Retinal pigment epithelial cell (primary cell): ENCODE measurements at places on chromosomes 1 and 21.

GRCh38 chr1:37186246-37186756 is 152.0 kb upstream of the GRIK3 start:
- DNase-seq, result no peak

DNA sequence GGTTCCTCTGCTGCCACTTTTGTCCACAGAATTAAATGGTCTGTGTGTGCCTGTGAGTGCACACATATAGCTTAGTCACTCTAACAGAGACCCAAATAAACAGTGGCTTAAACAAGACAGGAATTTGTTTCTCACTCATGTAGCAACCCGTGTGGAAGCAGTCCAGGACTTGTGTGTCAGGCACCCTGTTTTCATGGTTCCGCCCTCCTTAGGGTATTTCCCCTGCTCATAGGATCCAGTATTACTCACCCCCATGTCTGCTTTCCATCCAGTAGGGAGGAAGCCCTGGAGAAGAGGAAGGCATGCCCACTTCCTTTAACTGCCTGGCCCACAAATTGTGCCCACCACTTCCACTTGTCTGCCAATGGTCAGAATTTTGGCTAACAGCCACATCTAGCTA is 41.3 kb upstream of the TACSTD2 start:
- peak; percentile 91 for DNase-seq

DNA sequence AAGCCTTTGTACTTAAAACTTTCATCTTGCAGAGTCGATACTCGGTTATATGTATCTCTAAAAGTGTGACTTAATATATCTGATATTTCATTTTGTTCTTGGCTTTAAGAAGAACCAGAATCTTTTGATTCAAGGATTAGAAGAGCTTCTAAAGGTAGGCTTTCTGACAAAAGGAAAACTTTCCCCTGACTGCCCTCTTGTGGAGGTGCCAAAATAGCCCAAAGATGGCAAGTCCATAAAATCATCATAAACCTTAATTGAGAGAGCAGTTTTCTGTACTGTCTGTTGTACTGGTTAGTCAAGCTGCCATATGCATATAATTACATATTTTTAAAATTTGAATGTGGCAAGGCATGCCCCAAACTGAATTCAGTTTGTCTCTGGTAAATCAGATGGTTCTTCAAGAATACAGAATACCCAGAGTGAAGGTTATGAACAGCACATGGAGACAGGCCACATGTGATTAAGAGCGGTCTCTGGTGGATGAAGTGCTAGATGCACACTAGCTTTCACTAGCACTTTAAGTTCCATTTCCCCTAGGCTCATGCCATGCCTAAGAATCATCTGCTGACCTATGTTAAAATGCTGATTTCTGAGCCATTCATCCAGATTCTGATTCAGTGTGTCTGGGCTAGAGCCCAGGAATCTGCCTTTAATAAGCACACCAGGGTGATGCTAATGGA is 27.7 kb upstream of the ELAVL4 start:
- DNase-seq, result no peak

DNA sequence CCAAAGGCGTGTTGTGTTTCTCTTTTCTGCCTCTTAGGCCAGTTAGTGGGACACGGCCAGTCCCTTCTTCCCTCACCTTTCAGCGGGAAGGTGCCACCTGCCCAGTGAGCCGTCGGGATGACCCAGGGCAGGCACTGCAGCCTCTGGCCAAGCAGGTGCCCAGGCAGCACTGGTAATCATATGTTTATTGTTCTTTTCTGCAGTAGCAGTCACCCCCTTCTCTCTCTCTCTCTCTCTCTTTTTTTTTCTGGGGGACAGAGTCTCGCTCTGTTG is 38.2 kb downstream of the CRYAA start:
- no peak for DNase-seq

- DNase-seq, result peak; percentile 73
These were observed 7.7 kb downstream of the PADI1 start for GRCh38 chr1:17212487-17213121.

GRCh38 chr1:26608895-26609294 is 79.3 kb downstream of the RPS6KA1 start:
- no peak for DNase-seq

- no peak for DNase-seq
These were observed 213.4 kb downstream of the USP25 start for GRCh38 chr21:15943009-15943666.

DNA sequence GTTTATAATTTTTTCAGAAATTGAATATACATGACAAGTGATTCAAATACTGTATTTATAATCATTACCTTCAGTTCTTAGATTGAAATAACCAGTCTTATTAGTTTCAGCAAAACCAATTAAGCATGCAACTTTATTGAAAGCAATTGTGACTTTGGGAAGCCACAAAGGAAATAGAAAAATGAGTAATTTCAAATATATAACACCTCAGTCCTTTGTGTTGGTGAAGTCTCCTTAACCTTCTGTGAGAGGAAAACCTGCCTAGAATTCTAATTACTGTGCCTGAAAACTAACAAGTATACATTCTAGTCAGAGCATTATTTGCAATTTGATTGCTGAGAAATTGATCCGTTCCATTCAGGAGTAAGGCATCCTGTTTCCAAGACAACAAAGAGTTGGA is 95.8 kb downstream of the S1PR1 start:
- no peak for DNase-seq

DNA sequence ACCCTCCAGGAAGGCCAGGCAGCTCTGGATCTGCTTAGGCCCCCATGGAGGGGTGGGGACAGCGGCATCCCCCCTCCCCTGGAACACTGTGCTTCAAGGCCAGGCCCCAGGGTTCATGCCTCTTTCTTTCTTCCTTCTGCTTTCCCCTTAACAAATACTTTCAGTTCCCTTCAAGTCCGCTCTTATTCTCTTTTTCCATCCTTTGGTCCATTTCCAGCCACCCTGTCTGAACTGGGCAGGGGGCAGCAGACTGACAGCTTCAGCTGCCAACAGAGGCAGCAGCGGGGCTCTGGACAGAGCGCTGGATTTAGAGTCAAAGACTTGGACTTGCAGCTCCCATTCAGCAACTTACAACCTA is 1.1 kb upstream of the CD244 start:
- no peak for DNase-seq

DNA sequence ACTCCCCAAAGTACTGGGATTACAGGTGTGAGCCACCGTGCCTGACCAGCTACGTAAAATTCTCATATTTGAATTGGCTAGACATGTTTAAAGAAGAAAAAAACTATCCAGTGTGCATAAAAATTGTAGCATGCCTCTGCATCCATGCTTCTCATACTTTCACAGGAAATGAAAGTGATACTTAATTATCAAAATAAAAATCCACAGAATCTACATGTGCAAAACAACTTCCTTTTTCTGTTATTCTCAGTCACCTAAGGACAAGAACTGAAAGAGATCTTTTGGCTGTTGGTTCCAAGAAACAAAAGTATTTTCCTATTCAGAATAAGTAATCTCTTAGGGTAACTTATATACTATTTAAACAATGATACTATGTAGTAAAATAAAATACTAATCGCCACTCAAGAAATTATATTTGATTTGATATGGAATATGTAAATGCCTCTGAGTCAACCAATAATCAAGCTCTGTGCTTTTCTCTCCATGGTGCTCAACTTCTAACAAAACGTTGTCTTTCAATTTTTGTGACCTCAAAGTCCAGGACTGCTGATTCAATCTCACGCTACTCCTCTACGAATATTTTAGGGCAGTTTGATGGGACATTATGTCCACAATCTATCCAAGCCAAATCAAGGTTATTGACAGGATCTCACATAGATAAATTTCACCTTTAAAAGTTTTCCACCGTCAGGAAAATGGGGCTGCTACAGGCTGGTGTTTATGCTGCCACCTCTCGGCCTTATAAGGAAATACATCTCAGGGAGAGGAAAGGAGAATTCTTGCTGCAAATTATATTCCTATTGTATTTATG is 102.7 kb downstream of the ZNF281 start:
- no peak for DNase-seq

DNA sequence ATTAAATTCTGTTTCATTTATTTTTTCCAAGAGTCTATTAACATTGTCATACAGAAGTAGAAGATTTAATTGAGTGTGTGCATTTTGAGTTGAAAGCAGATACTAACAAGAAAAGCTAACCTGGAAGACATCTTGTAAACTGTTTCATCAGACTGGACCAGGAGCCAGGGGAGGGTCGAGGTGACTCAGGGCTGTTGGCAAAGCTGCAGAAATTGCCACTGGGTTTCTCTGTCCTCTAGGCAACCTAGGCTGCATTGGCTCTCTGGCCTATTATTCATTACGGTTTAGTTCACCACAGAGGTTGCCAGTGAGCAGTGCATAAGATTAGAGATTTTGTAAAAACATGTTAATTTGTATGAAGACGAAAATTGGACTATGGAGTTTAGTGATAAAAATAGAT is 27.5 kb downstream of the ERG start:
- DNase-seq, result no peak

- DNase-seq, result no peak
These were observed 51.3 kb upstream of the GFI1 start for GRCh38 chr1:92538048-92538412.

DNA sequence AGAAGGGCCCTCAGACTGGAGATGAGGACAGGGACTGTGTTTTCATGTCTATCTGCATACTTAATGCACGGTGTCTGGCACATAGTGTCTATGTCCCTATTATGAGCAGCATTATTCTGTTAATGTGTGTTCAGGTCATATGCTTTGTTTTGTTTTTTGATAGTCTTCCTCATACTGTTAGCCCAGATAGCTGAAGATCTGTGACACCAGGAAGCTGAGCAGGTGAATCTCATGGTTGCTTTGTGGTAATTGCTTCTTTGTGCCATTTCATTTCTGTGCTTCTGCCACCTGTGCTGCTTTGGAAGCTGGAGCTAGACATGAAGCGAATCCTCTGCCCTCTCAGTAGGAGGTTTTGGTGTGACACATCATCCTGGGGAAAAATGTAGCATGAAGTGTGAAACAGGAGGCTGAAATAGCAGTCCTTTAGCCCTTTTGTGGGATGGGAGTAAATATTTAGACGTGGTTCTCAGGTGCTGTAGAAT is 15.8 kb downstream of the SMAP2 start:
- DNase-seq, result no peak

- no peak for DNase-seq
These were observed 48.5 kb upstream of the ACOT11 start for GRCh38 chr1:54499360-54500106.

DNA sequence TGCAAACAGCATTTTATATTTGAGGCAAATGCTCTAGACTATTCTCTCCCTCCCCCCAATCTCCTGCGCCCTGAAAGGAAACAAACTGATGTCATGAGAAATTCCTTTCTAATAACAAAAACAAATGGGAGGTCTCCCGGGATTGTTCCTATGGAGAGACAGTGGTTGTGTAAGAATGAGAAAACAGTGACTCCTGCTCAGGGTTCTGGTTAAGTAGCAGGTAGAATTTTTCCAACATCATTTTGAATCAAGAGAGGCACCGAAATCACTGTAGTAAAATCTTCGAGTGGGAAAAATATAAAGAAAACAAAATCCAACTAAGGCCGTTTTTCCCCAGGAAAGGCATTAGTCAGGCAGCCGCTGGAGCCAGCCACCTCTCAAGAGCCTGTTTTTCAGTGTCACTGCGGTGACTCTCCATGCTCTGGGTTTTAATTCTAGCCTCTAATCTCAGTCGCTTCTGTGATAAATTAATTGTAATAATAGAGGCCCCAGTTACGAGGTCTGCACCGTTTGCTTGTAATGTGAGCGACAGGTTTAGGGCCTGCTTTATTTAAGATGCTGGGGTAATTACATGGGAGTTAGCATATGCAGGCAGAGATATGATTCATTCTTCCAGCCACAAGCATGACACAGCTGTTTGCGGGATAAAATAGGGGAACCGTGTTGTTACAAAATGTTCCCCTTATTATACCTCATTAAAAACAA is 80.3 kb downstream of the RNF220 start:
- DNase-seq, result no peak

DNA sequence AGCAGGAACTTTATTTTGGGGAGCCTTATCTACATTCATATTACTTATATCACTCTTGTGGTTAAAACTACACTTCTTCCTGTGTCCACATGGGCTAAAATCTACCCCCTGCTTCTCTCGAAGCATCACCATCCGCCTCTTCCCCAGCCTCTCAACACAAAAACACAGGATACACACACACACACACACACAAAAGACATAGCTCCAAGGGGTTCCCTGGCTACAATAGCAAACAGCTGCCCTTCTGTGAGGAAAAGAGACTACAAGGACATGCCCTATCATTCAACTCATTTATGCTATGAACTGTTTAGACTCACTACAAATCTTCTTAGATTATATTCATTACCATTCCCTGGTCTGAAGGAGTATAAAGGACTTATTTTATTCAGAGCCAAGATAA is 155.0 kb downstream of the PIGK start:
- no peak for DNase-seq

- DNase-seq, result no peak
These were observed 12.2 kb downstream of the KCNJ15 start for GRCh38 chr21:38268864-38269575.

DNA sequence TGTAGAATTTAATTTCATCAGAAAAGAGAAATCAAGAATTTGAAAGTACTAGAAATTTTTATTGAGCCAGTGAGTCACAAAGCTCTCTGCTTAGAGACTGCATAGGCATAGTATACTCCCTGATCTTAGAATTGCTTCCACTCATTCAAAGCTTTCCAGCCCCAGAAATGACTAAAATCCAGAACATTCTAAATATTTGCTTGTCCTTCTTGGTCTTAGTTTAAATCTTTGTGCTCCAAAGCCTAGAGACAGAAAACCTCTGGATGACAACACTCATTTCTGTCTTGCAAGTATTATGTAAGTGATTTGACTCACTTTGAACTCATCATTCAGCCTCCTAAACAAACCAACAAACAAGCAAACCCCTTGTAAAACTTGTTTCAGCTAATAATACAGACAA is 74.2 kb downstream of the PTPRC start:
- DNase-seq, result no peak

- DNase-seq, result no peak
These were observed 7.2 kb upstream of the PLEKHG5 start for GRCh38 chr1:6498576-6499111.

DNA sequence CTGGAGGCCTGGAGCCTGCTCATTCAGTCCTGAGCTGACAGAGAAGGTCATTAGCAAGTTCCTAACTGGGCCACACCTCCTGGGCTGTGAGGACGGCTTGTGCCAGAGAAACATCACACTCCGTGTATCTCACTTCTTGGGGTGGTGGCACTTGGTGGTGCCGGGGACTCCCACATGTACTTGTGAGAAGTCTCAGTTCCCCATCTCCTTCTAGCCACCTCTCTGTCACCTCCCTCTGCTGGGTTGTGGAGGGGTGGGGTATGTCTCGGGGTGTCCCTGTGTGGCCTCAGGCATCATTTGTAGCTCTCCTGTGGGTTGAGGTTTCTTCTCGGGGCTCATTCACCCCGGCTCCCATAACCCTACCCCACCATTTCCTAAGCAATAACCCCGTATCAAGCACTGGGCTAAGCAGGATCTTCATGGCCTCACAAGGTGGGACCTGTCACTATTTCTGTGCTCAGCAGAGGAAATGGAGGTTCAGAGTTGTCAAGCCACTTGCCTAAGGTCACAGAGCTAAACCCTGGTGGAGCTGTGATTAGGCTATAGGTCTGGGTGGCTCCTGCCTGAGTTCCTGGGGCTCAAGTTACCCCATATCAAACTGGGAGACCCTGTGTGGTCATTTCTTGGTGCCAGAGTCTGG is 62.5 kb downstream of the UBIAD1 start:
- DNase-seq, result no peak

GRCh38 chr1:240385985-240386978 is 225.7 kb downstream of the GREM2 start:
- DNase-seq, result peak; percentile 83

GRCh38 chr1:109523706-109524105 is 14.2 kb upstream of the AMIGO1 start:
- DNase-seq, result no peak
